Activated CD4-positive, alpha-beta T cell treated with anti-CD3 and anti-CD28 coated beads, Interleukin-2, amount 10 ng/mL, durations not matched to agents 7 days and 5 days (primary cell): ENCODE measurements at places on chromosomes 3 and 15.
A peak's percentile ranks its signal among the peaks of the same experiment; 100 is the strongest.

DNA sequence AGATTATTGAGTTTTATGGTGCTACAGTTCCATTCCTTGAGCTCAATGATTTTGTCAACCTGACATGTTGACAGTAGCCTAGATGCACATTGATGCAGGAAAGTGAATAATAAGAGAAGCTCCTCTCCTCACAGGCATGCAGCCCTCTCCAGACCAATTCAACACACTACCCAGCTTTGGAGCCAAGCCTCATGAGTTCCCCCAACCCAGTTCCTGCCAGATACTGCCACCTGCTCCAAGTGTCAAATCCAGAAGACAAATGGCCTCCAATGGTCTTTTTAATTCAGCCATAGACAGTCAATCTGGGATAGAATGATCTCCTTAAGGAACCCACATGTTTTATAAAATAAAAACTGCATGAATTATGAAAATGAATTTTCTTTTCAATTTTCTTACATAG, 83.7 kb upstream of the ARHGEF3 start:
- DNase-seq = no peak

- DNase-seq = no peak
Observed at GRCh38 chr15:101568821-101569555, 79.5 kb upstream of the PCSK6 start.

GRCh38 chr15:65791335-65792137, 557 bp downstream of the DENND4A start:
- no peak for DNase-seq

- peak; percentile 42 for DNase-seq
Observed at GRCh38 chr15:34318277-34319079, 19.1 kb downstream of the SLC12A6 start.

DNA sequence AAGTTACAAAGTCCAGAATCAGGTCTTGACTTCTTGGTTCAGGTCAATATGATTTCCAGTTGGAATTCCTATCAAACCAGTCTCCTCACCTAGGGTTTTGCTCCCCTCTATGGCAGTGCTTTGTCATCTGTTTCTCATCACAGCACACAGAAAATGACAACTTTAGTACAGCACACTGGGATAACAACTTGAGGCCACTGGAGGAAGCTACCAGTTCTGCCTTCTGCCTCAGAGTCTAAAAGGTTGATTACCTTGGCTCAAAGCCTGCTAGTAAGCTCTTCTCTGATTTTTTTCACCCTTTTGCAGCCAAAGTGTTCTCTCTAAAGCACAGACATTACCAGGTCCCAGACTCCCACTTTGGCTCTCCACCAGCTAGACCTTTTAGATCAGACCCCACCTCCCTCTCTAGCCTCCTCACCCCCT, 24.8 kb upstream of the TRIM59 start:
- DNase-seq = no peak

- DNase-seq = no peak
Observed at GRCh38 chr3:12438318-12438717, 46.0 kb upstream of the TSEN2 start.

GRCh38 chr3:52053307-52054304, 2.8 kb downstream of the DUSP7 start:
- DNase-seq = peak; percentile 49

GRCh38 chr3:125916376-125916978, 52.5 kb upstream of the ROPN1B start:
- DNase-seq = peak; percentile 96

GRCh38 chr3:99859825-99860224, 42.2 kb downstream of the CMSS1 start:
- no peak for DNase-seq
